ENCODE measurements at places on chromosomes 5 and 9. TPM values are rescaled to one million over a fixed set of nuclear protein-coding genes. Genes with fewer than 3 reads are reported as not detected.

The ATOX1 gene
- total RNA-seq = 201 TPM

The PPP2CA gene
- 149 TPM for total RNA-seq

The LMNB1 gene
- total RNA-seq = 117 TPM

- no peak for DNase-seq
Observed at GRCh38 chr9:95343725-95344287, 26.3 kb upstream of the FANCC start.

- DNase-seq = no peak
Observed at GRCh38 chr5:38078161-38078560, 180.2 kb upstream of the EGFLAM start.

The FAM169A gene
- total RNA-seq = 3.9 TPM

The CCL27 gene
- 0.44 TPM for total RNA-seq

GRCh38 chr9:17021387-17021970, 113.4 kb upstream of the CNTLN start:
- no peak for DNase-seq

- DNase-seq = no peak
Observed at GRCh38 chr9:129604766-129605163, 16.1 kb downstream of the C9orf50 start.

DNA sequence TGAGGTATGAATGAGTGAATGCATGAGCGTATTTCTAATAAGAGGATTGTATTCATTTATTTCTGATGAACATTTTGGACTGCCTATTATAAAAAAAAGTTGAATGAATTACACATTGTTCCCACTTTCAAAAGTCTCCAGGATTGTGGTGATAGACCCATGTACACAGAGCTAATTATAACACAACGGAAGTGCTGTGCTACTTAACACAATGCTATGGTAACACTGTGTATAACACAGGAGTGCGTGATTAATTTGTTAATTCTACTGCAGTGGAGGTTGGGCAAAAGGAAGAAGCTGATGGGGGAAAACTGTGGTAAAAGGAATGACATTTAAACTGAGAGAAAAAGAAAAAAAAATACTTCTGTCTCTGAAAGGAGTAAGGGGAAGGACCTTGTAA, 147.8 kb upstream of the MEF2C start:
- DNase-seq = no peak

The C9orf153 gene
- 0.52 TPM for total RNA-seq

DNA sequence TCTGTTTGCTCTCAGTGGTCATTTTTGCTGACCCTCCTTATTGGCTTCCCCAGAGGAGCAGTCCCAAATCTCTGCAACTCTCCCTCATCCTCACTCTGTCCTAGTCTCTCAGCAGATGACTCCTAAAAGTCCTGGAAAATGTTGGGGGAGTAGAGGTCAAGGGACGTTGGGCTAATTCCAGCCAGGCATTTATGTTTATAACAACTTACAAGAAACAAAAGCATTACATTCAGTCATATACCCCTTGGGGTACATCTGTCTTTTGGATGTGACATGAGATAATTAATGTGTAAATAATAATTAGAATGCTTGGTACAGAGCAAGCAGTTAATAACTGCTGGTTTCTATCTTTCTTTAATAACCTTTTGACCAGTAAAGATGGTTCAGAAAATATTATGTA, 176.2 kb downstream of the YTHDC2 start:
- no peak for DNase-seq

DNA sequence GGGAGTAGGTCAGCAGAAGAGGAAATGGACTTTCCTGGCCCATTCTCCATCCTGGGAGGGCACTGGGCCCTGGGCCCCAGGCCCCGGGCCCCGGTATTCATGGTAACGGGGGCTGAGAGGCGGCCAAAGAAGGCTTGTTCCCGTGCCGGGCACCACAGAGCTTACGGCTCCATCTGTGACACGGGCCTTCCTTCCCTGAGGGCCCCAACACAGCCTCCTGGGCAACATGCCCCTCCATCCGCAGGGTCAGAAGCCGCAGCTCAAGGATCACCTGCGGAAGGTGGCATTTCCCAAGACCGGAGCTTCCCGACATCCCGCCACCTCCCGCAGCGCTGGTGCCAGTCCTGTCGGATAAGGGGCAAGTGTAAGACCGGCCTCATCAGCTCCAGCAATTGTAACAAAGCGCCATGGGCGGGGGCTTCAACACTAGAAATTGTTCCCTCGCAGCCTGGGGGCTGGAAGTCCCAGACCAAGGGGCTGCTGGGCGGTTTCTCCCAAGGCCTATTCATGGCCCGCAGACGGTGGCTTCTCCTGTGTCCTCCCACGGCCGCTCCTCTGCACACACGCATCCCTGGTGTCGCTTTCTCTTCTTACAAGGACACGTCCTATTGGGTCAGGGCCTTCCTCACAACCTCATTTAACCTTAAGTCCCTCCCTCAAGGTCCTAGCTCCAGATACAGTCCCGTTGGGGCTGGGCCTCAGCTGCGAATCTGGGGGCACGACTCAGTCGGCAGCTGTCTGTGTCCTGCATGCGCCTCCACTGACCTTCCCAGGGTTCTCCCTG, 31.2 kb upstream of the SLC12A7 start:
- DNase-seq = no peak

DNA sequence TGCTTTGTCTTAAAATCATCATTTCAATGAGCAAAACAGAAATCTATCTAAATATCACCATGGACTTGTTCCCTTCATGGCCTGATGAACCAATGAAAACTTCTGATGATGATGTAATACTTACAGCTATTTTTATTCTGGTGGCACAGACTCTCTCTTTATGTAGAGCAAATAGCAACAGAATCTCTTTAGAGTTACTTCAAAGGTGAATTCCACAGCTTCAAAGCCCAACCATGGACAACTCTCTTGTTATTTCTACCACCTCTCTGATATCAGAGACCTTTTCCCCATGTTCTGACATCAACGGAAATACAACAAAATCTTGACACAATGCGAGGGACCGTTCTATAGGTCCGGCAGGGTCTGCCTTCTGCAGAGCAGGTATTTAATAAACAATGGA, 70.1 kb downstream of the RETREG1 start:
- no peak for DNase-seq

- DNase-seq = no peak
Observed at GRCh38 chr9:107176436-107177151, 106.5 kb upstream of the RAD23B start.

The CCDC183 gene
- 5.3 TPM for total RNA-seq

DNA sequence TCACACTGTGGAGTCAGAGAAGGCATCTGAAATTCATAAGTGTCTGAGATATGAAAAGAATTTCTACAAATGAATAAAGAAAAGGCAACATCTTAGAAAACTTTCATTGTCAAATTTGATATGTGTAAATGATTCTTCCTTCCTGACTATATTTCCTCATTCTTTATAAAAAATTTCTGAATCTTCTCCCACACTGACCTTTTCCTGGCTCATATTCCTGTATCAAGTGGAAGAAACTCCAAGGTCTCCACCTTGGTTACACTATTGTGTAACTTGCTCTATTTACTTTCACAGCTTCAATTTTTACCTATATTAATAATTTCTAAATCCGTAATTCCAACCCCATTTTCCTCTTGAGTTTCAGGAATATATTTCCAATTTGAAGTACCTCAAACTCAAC, 93.5 kb upstream of the FBXL7 start:
- DNase-seq = no peak

The RGS7BP gene
- total RNA-seq = not detected

GRCh38 chr5:161966564-161966963, 101.0 kb upstream of the GABRG2 start:
- DNase-seq = no peak

GRCh38 chr9:93049491-93049890, 9.0 kb upstream of the SUSD3 start:
- no peak for DNase-seq

- no peak for DNase-seq
Observed at GRCh38 chr5:15452781-15453180, 47.2 kb upstream of the FBXL7 start.

The FSTL4 gene
- not detected for total RNA-seq

The CBY3 gene
- total RNA-seq = not detected

The PDGFRB gene
- not detected for total RNA-seq

- DNase-seq = no peak
Observed at GRCh38 chr5:73759771-73760170, 133.8 kb downstream of the ARHGEF28 start.

- no peak for DNase-seq
Observed at GRCh38 chr5:134508521-134509195, 16.8 kb upstream of the JADE2 start.

- no peak for DNase-seq
Observed at GRCh38 chr5:153584126-153584959, 93.9 kb downstream of the GRIA1 start.

The CD274 gene
- 4.4 TPM for total RNA-seq

The OTP gene
- total RNA-seq = not detected

The SPINK7 gene
- not detected for total RNA-seq

The TEX48 gene
- not detected for total RNA-seq

The IFNB1 gene
- total RNA-seq = not detected

The SLC2A6 gene
- 13.1 TPM for total RNA-seq

GRCh38 chr5:97525780-97526179, 342.7 kb upstream of the RIOK2 start:
- DNase-seq = no peak

- DNase-seq = no peak
Observed at GRCh38 chr5:2186472-2187015, 303.8 kb upstream of the IRX4 start.

DNA sequence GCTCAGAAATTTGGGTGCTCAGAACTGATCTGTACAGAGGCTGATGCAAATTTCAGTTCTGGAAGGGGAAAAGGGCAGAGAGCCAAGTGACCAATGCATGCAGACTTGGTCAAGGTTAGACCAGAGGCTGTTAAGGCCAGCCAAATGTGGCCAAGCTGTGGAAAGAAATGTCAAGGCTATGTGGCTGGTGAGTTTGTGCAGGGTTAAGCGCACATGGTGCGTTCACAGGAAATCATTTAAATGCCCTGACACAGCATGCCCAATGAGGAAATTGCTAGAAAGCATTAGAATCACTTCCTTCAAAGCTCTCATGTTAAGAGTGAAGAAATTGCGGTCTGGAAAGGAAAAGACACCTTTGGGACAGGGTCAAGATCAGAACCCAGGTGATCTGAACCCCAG, 58.0 kb downstream of the PTPN3 start:
- no peak for DNase-seq

GRCh38 chr5:87361031-87361445, 51.7 kb downstream of the CCNH start:
- no peak for DNase-seq

DNA sequence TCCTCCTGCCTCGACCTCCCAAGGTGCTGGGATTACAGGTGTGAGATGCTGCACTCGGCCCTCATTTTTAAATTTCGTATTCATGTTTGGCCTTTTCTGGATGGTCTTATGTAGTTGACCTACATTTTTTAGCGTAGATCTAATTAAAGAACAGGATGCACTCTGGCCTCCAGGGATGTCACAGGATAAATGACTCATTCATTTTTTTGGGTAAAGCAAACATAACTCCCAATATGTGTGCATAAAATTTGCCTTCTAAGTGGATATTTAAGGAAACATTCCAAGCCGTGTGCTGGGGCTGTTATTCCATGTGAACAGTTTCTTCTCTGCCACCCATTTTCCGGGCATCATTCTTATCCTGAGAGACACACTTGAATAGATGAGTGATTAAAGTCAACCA, 501.6 kb downstream of the IRX1 start:
- no peak for DNase-seq

The TTC23L gene
- 7.1 TPM for total RNA-seq

DNA sequence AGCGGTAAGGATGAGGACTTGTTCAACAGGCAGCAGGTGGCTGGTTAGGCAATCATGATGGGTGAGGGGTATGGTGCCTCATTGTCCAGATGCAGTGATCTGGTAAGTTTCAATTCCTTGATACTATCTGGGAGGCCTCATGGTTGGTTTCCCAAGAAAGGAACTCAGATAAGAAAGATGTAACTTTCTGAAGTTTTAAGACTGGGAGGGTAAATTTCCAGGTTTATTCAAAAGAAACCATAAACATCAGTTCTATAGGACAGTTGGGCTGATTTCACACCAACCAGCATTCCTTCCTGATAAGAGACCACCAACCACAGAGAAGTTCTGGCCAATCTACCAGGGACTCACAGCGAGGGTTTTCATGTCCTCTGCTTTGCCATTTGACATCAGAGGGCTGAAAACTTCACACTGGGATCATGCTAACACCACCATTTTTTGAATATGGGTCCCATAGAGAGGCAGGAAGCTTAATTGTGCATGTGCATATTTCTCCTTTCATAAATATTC, 773 bp upstream of the AGGF1 start:
- no peak for DNase-seq
